T-cell (primary cell): ENCODE measurements at places on chromosomes 7 and 10. TPM values are rescaled to one million over a fixed set of nuclear protein-coding genes. Genes with fewer than 3 reads are reported as not detected.

GRCh38 chr10:57338823-57339558 lies 928.7 kb downstream of the IPMK start:
- DNase-seq = no peak

GRCh38 chr10:47282657-47283018 lies 17.4 kb upstream of the GDF10 start:
- DNase-seq = no peak

DNA sequence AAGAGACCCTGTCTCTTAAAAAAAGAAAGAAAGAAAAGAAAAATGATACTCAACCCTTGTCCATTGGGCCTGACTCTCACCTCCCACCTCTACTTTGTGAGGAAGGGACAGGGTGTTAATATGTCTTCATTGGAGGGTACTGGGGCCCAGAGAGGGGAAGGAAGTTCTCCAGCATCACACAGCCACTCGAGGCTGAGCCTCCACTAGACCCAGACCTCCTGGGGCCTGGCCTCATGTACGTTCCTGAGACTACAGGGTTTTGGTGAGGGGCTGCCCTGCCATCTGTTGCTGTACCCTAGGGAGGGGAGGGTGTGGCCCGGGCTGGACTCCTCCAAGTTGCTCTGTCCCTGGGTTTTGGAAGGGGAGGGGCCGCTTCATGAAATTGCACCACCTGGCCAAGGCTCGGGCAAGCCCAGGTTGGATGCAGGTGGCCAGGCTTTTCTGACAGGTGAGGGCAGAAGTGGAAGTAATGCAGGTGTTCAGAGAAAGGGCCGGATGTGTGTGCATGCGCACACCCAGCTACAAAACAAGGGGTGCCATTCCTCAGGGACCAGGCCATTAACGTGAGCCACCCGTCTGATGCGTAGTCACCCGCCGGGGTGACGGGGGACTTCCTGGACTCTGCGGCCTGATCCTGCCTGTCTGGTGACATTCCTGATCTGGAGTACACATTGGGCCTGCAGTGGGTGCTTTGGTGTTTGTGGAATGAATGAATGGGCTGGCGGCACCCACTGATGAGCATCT lies 21.7 kb downstream of the GTF2IRD1 start:
- DNase-seq = no peak

GRCh38 chr7:140604760-140605159 lies 35.9 kb downstream of the DENND2A start:
- no peak for DNase-seq

GRCh38 chr10:29273478-29273877 lies 15.4 kb upstream of the LYZL1 start:
- DNase-seq = no peak

- no peak for DNase-seq
Observed at GRCh38 chr10:12308057-12308456, 41.3 kb upstream of the CAMK1D start.

- DNase-seq = no peak
Observed at GRCh38 chr10:28661035-28661434, 16.3 kb upstream of the BAMBI start.

GRCh38 chr7:92255308-92255707 lies 9.5 kb downstream of the ANKIB1 start:
- no peak for DNase-seq

DNA sequence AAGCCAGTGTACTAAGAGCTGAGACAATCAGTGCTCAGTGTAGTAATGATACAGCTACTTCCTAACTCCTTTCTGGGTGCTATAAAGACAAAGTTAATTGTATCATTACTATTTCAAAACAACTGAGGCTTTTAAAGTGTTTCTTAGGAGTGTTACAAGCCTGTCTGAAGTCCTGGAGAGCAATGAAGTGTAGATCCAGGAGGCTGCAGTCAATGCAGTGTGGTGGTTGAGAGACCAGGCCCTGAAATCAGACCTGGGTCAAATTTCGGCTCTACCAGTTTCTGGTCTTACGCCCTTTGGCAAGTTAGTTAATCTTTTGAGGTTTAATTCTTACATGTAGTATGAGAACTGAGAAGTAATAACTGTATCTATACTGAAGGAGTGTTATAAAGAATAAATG lies 387.0 kb downstream of the SDK1 start:
- DNase-seq = no peak

- no peak for DNase-seq
Observed at GRCh38 chr10:118017071-118017740, 29.5 kb downstream of the RAB11FIP2 start.

GRCh38 chr10:29751684-29752083 lies 116.9 kb upstream of the SVIL start:
- DNase-seq = no peak

DNA sequence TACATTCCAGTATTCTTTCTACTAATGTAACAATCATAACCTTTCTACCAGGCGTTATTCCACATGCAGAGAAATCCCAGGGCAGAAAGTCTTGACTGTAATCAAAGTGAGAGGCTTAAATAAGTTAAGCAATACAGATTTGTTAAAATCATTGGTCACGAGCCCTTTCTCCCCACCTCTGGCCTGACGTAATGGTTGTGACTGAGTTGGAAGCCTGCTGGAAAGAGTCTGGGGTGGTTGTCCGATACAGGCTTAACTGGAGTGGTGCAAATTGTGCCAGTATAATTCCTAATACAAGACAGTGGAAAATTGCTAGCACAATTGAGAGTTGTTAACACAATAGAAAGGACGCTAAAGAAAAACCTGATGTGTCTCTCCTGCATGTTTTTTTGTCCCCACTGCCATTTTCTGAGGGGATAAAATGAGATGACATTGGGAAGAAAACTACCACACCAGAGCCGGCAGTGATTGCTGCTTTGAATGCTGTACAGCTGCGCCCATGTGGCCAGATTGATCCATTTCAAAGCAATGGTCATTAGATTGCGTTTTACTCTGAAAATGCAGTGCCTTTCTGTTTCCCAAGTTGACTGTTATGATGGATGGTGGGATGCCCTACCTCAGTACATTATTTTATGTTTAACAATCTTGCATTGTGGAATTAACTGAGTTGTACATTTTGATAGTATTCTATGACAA lies 190.8 kb downstream of the POU6F2 start:
- DNase-seq = no peak

SPDYE11 gene
- total RNA-seq = not detected

SH2D4B gene
- total RNA-seq = 0.15 TPM

ATXN7L1 gene
- 43.6 TPM for total RNA-seq

CHAT gene
- not detected for total RNA-seq
